ENCODE measurements at places on chromosomes 6 and 20.

DNA sequence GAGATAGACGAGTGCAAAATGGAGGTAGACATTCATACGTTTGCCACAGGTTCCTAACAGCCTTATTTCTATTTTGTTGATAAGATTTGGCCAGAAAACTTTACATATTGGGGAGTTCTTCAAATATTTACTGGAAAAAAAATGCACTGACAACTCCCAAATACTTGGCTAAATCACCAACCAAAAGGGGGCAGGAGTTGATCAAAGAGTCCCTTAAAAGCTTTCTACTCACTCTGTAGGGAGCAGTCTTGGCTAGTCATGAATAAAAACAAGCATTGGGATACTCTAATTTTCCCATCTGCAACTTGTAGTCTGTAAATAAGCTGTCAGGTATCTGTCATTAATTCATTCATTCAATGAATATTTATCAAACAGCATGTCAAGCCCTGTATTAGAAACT is 18.4 kb downstream of the TENT5A start:
- DNase-seq: no peak

DNA sequence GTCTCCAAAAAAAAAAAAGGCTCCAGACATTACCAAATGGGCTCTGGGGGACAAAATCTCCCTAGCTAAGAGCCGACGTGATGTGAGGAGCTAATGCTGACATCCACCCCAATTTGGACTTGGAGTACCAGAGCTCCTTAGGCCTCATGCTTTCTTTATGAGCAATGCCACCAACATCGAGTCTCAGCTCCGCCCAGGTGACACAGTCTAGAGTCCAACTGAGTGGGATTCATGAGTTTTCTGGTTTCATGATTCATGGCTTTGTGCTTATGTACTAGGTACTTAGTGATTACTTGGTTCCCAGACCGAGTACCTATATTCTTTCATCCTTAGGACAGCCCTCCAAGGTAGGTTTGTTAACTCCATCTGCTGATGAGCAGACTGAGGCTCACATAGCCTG is 4.4 kb downstream of the ANKRD60 start:
- no peak for DNase-seq

- no peak for DNase-seq
Measured at GRCh38 chr6:84379142-84379541, 151.7 kb upstream of the CEP162 start.

DNA sequence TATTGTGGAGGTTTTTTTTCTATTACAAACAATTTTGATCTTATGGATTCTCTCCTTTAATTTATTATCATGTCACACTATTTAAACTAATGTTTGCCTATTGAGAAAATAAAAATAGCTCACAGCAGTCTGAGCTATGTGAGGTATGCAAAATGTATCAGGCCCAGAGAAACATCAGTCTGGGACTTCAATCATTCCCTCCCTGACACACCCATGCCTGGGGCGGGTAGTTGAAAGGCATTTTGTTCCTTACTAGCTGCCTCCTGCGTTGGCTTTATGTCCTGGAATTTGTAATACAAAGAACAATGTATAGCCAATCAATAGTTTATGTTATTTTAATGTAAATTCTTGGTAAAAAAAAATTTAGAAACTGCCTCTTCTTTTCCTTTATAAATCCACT is 403.3 kb downstream of the EPM2A start:
- DNase-seq: no peak

DNA sequence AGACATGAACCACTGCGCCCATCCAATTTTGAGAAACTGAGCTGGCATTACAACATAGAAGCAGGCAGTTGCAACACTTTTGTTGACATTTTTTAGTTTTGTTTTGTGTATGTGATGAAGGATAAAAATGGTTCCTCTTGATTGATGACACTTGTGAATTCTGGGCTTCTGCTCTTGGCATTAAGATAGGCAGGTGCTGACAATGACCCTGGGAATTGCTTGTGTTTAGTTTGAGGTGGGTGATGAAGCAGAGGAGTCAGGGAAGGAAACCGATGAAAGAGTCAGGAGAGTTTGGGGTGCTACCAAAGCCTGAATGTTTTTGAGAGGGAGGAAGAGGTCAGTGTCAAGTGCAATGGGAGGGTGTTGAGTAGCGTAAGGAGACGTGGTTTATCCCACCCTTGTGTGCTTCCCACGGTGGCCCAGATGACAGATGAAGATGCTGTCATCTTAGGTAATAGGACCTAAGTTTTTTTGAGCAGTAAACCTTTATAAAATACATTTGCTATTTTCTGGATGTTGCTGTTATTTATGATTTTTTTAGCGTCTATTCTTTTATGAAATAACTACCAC is 19.4 kb downstream of the CDS2 start:
- no peak for DNase-seq

DNA sequence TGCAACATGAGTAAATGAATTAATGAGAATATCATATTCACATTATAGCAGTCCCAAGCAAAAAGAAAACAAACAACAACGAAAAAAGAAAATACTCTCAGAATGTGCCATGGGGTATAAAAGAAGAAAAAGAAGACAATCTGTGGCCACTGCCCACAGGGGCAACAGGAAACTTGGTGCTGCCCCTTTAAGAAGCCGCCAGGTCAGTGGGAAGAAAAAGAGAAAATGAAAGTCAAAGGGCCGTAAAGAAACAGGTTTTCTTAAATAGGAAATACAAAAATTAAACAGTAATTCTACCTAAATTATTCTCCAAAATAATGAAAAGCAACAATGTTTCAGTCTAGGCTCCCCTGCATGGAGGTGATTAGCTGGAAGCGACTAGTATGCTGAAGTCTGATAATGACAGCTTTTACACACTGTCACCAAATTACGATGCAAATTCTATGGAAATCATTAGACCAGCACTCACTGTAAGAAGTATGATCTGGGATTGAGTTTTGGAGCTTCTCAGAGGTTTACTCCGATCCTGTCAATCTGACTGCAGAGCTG is 23.6 kb downstream of the GMDS start:
- no peak for DNase-seq

DNA sequence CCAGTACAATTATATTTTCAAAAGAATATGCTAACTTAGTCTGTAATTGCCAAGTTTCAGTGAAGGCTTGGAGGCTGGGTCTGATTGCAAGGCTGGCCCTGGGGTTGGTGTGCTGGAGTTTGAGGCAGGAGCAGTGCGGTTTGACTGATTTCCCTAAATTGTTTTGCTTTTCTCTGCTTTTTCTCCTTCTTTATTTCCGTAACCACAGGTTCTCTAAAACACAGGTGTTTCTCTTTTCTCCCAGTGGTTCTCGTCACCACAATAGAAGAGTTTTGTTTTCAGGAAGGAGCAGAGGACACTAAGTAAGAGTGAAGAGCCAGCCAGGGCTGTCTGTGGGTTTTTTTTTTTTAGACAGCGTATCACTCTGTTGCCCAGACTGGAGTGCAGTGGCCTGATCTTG is 8.2 kb upstream of the SNX9 start:
- DNase-seq: no peak

- no peak for DNase-seq
Measured at GRCh38 chr6:27678469-27678868, 205.6 kb upstream of the ZNF184 start.

DNA sequence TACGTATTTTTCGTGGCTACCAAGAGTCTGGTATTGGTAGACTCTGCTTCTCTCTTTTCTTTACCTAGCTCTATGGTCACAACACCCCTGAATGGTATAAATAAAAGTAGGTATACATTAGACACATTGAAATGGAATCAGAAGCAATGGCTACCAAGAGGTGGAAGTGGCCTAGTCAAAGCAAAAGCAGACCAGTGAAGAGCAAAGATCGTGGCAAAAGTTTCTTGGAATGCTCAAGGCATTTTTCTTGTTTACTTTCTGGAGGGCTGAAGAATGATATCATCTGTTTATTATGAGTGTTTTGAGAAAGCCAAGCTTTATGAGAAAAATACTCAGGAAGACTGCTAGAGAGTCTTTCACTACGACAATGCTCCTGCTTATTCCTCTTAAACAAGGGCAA is 28.6 kb upstream of the MOCS1 start:
- no peak for DNase-seq

GRCh38 chr6:144647406-144647964 is 362.4 kb downstream of the UTRN start:
- no peak for DNase-seq

DNA sequence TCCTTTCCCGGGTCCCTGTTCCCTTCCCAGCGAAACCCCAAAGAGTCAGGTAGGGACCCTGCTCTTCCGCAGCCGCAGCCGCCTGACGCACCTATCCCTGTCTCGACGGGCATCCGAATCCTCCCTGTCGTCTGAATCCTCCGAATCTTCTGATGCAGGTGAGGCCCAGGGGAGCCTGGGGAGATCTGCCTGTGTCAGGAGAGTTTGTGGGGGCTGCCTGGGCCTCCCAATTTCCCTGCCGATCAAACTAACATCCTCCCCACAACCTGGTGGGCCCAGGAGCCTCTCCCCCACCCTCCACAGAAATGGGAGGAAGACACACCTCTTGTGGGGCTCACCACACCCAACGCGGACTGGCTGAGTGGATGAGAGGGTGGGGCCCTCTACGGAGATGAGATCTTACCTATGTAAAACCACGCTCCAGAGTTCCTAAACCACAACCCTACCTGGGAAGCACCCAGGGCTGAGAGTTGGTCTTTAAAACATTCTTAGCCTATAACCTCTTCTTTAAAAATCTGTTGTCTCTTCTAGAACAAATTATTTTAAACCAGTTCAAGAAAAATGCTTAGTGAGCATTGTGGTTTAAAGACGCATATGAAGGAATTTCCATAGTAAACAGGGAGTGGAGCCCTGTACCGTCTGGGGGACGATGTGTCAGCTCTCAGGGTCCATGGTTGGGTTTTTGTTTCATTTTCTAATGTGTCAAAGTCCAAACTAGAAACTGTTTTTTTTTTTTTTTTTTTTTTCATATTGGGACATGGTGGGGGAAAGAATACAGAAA is 1.7 kb downstream of the CDC25B start:
- DNase-seq: no peak

GRCh38 chr6:57173056-57173885 is 1.1 kb downstream of the BAG2 start:
- DNase-seq: peak; percentile 6

DNA sequence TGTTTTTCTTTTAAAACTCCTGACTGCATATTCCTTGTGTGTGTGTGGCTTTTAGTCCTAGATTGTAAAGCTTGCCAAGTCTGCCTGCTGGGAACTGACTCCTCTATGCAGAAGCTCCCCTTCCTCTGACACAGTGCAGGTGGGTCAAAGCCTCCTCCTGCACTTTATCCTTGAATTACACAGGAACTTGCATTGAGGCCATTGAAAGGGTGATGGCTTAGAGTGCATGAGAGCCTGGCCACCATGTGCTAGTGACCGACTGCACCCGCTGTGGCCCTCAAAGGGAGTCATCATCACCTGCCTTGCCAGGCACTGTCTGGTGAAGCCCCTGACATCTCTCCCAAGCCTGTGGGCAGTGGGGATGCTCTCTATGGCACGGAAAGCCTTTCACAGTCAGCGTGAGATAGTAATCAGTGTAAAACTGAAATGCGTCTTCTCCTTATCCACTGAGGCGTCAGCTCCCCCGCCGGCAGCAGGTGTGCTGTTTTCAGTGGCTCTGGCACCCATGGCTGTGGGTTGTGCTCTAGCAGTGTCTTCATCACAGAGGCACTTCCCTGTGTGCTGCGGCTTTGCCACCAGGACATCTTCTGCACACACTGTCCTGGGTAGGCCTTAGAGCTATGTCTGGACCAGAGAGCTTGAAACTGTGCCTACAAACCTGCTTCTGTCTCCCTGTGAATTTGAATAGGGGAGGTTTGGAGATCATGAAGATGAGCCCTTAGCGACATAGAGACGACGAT is 87.9 kb downstream of the THBS2 start:
- no peak for DNase-seq

- DNase-seq: no peak
Measured at GRCh38 chr6:95249175-95249574, 328.2 kb upstream of the MANEA start.

DNA sequence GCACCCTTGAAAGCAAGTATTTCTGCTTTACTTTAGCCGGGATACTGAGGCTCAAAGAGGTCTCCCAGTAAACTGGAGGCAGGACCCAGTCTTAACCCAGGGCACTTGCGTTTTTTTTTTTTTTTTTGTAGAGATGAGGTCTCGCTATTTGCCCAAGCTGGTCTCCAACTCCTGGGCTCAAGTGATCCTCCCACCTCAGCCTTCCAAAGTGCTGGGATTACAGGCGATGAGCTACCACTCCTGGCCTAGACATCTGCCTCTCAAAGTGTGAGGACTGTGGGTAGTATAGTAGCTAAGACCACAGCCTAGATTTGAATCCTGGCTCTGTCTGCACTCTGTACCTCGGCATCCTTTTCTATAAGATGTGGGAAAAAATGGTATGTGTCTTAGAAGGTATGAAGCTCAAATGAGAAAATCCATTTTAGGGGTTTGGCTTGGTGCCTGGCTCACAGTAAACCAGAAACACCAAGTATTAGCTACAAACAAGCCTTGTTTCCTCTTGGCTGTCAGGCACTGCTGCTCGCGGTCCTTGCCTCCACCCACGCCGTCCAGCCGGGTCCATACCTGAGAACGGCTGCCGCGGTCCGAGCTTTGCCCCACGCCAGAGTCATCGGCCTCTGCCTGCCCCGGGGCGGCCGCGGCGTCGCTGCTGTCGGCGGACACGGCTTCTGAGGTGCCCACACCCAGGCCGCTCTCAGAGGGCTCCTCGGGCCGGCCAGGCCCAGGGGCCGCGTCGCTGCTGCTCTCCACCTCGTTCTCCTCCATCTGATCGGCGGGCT is 1.2 kb downstream of the ZNF335 start:
- DNase-seq: no peak

- no peak for DNase-seq
Measured at GRCh38 chr20:59935457-59936185, 2.2 kb upstream of the SYCP2 start.

DNA sequence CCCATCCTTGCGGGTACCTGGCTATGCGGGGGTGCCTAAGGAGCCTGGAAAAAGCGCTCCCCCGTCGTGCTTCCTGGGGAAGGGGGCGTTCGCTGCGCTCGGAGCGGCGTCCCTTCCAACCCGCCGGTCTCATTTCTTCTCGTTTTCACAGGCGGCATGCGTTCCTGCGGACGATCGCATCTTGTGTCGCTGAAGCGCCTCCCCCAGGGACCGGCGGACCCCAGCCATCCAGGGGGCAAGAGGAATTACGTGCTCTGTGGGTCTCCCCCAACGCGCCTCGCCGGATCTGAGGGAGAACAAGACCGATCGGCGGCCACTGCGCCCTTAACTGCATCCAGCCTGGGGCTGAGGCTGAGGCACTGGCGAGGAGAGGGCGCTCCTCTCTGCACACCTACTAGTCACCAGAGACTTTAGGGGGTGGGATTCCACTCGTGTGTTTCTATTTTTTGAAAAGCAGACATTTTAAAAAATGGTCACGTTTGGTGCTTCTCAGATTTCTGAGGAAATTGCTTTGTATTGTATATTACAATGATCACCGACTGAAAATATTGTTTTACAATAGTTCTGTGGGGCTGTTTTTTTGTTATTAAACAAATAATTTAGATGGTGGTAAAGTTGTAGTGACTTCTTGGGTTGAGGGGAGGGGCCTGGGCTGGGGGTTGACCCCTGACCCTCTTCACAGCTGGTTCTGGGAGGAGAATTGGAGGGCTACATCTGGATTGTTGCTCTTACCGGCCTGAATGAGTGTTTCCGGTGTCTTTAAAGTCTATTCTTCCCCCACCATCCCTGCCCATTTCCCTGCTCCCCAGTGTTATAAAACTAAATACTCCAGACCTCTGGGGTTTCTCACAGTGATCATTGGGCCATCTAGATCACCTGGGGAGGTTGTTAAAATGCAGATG is 1.1 kb downstream of the ID1 start:
- DNase-seq: no peak

- no peak for DNase-seq
Measured at GRCh38 chr6:109139109-109139508, 43.8 kb downstream of the CEP57L1 start.

All from stimulated activated CD4-positive, alpha-beta T cell treated with anti-CD3 and anti-CD28 coated beads, Interleukin-2, amount 100 ng/mL, for 4 hours (primary cell).